ENCODE measurements at places on chromosomes 4 and X.
A peak's percentile ranks its signal among the peaks of the same experiment; 100 is the strongest.

DNA sequence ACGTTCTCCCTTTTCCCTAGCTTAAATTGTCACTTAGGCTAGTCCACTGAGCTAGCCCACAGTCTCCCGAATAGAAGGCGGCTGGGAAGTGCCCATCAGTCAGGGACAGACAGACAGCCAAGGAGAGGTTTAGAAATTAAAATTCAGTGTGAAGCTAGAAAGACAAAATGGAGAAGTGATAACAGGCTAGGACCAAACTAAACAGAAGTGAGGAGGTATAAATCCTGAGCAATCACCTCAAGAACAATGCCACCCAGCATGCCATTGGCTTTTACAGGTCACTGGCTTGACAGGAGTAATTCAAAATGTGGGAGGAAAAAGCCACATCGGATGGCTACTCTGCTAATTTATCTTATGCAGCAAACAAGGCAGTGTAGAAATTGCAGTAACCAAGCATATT, 138.9 kb downstream of the MAPK10 start:
- DNase-seq, result no peak

DNA sequence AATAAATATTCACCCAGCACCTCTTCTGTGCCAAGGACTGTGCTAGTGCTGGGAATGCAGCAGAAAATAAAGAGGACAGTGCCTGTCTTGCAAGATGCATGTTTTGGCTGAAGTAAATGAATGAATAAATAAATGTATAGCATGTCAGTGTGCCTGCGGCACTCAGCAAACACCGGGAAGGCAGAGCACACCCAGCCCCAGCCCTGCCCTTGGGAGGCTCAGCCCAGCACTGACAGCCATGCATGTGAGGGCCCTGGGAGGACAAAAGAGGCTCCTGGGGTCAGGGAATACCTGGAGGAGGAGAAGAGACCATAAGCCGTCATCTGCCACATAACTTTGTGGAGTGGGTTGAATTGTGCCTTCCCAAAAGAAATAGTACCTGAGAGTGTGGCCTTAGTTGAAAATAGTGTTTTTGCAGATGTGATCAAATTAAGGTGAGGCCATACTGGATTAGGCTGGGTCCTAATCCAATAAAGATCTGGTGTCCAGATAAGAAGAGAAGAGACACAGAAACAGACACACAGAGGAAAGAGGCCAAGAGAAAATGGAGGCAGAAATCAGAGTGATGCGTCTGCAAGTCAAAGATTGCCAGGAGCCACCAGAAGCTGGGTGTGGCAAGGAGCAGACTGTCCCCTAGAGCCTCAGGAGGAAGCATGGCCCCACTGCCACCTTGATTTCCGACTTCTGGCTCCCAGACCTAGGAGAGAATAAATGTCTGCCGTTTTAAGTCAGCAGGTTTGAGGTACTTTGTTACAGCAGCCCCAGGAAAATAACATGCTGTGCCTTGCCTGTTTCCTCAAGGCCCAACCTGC, 16.3 kb downstream of the C4orf50 start:
- DNase-seq, result no peak

GRCh38 chrX:31168551-31168950, 96.7 kb upstream of the FTHL17 start:
- no peak for DNase-seq

DNA sequence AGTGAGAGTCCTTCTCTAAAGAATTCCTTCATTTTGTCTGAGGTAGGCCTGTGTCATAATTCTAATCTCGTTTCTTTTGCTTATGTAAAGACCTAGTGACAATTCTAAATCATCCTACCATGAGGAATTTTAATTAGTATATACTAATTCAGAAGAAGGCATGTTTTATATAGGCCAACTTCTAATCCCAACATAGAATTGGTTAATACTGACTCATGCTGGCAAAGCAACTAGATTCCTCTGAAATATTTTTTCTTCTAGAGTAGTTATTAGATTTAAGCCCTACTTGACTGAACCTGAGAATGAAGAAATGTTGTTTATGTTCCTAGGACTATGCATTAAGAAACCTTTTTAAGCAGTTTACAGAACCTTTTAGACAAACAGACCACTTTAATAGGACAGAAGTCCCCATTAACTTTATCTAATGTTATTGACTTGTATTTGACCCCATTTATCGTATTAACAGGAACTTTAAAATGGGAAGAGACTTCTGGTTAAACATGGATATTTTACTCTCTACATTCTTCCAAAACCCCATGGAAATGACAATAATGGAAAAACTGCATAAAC, 56.1 kb upstream of the EIF1AX start:
- DNase-seq, result peak; percentile 34

GRCh38 chr4:15035159-15035558, 32.9 kb downstream of the CPEB2 start:
- no peak for DNase-seq
